DMS 273 treated with DMSO at 0.1 percent for 48 hours (cell line): ENCODE measurements at places on chromosomes 6 and 20.

DNA sequence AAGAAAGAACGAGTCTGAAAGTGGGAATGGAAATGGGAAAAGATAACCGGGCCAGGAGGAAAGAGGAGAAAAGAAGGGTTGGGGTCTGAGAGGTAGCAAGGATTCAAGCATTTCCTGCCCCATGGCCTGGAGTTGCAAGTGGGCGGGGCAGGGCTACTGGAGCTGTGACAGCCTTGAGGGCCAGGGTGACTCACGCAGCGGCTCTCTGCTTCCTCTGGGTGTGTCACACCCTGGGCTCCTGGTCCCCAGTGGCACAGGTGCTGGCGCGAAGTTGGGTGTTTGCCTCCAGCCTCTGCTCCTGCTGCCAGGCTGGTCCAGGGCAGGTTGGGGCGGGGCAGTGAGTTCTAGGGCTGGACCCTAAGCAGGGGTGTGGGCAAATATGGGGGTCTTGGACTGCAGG is 3.3 kb upstream of the ULBP3 start:
- DNase-seq, result no peak

DNA sequence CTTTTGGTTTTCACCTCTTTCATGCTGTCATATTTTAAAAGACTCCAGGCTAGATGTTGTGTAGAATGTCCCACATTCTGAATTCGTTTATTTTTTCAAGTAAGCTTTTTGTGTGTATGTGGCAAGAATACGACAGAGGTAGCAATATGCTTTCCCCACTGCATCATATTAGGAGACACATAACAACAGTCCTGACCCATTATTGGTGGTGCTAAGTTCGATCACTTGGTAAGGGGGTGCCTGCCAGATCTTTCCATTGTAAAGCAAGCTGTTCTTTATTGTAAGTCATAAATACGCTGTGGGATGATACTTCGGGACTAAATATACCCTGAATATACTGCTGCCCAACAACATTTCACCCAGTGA is 588 bp upstream of the NCOA3 start:
- DNase-seq, result no peak

DNA sequence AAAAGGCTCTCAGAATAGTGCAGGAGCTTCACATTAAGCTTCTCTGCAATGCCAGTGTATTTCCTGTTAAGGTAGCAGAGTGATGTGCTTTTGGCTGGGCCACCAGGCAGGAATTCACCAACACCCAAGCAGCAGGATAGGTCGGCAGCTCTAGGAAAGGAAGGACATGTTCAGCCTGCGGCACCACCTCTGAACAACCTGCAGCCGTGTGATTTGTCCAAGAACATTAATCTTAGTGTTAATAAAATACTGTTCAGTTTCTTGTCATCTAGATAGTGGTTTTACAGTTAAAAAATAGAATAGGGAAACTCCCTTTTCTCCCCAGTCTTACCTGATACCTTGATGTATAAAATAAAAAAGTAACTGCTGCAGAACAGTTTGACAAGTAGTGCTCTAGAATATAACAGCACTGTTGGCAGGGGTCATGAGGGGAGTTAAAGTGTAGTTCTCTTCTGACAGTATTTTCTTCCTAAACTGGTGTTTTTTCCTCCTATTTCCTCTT is 18.8 kb downstream of the ZNF292 start:
- DNase-seq, result no peak

DNA sequence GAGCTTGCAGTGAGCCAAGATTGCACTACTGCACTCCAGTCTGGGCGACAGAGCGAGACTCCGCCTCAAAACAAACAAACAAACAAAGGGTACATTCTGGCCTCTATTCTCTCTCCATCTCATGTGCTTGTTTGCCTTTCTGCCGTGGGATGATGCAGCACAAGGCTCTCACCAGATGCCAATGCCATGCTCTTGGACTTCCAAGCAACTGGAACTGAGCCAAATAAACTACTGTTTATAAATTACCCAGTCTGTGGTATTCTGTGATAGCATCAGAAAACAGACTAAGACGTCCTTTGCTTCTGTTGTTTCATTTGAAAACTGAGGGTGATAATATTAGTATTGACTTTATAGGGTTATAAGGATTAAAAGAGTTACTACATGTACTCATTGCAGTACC is 3.6 kb upstream of the BRD2 start:
- no peak for DNase-seq

DNA sequence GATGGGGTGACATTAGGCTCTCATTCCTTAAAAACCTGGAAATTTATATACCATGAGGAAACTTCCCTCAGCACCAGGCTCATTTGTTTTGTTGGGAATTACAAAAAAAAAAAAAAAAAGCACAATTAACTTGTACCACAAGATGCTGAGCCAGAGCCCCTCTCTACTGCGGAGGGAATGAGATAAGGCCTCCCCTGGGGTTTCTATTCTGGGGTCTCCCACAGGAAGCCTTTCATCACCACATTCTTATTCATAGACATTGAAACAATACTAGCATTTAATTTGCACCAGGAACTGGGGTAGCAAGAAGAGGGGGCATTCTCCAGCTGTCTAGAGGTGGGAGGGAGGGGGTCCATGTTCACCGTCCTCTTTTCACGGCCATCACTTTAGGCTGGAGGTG is 23.0 kb upstream of the RPS6KA2 start:
- DNase-seq, result no peak
